ENCODE measurements at places on chromosomes 6 and 20.

DNA sequence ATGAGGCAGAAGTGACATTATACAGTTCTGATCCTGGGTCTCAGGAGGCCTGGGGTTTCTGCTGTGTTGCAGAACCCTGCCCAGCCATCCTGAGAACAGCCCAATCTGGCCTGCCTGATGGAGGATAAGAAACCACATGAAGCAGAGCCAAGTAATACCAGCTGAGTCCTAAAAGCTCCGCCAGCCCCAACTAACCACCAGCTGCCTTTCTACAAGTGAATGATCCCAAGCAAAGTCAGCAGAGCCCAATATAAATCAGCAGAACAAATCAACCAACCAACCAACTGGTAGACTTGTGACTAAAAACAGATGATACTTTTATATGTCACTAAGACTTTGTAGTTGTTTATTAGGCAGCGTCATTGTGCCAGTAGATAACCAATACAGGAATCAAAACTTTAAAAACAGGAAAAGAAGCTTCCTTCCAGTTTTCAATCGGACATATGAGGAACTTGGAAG, 52.1 kb downstream of the SNX5 start:
- DNase-seq = no peak

DNA sequence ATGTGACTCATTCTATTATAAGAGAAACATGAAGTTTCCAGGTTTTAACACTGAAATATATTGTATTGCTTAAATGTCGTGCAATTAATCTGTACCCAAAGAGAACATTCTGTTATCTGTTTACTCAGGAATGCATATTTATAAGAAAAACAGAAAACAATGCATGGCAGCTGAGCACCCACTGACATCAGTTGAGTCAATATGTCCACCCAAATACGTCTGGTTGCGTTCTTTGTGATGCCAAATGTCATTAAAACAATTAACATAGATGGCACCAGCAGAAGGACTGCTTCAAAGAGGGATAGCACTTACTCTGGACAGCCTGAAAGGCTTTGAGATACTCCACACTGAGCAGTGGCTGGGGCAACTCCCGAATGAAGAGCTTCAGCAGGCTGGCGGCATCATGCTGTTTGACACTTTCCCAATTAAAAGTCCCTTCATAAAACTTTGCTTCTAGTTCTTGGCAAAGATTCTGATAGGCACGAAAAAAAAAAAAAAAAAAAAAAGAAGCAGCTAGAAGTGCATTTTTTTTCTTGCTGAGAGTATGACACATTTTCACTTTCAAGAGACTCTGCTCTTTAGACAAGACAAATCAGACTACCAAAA, 102.3 kb downstream of the ARHGAP18 start:
- DNase-seq = no peak

- no peak for DNase-seq
These were observed 17.5 kb upstream of the PANK2 start for GRCh38 chr20:3871550-3872265.

DNA sequence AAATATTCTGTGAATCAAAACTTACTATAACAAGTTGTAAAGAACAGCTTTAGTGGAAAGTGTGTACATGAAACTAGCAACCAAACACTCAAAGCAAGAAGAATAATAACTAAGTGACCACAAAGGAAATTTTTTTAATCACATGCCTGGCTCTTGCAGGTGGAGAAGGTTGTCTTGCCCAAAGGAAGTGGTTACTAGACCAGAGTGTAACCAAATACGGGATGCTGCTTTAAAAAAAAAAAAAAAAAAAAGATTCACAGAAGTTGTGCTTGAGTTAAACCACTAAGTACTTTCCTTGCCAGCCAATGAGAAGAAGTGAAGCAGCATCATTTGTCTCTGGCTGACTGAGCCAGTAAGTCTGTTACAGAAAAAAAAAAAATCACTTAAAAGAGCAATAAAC, 19.1 kb upstream of the HLA-DQB1 start:
- DNase-seq = peak; percentile 45

DNA sequence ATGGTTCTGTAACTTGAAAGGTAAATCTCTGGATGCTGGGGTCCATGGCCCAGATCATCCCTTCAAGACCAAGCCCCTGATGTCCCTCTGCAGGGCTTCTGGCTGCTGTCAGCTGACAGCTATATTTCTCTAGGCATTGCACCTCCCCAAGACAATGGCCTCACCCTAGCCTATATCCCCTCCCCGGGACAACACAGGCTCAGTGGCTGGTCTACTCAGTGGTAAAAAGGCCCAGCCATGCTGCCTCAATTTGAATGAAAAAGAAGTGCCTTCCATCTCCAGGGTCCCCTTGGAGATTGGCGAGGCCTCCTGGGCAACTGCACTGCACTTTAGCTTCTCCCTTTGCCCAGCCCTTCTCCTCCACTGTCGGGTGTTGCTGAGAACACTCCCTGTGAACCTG, 602.8 kb downstream of the CDH26 start:
- no peak for DNase-seq

- DNase-seq = no peak
These were observed 13.0 kb downstream of the GNAS-AS1 start for GRCh38 chr20:58837717-58838116.

- DNase-seq = no peak
These were observed 60.1 kb upstream of the SPDEF start for GRCh38 chr6:34616227-34616585.

GRCh38 chr6:111119571-111120329, 32.4 kb downstream of the SLC16A10 start:
- DNase-seq = no peak

GRCh38 chr6:5025911-5026819, 22.3 kb upstream of the RPP40 start:
- no peak for DNase-seq

DNA sequence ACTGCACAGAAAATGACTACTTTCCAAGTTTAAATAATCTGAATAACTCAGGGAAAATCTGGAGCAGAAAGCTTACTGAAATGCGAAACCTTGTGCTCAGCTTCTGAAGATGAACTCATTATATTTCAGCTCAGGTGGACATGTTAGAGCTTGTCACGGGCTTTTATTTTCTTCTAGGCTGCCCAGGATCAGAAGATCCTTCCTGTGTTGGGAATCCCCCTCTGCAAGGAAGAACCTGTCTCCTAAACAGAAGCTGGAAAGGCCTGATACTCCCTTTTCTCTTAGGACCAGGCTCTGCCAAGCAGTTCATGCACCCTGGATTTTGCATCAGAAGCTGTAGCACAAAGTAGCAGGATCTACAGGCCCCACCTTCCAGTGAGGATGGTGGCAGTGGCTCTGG, 5.1 kb upstream of the SLC2A12 start:
- no peak for DNase-seq

- no peak for DNase-seq
These were observed at the start of gene WFDC10A for GRCh38 chr20:45629496-45630100. Gene WFDC10A (plus strand): TSS chr20:45629739. CDS start chr20:45629814, 75 bp downstream.

GRCh38 chr6:36104836-36105235, 25.5 kb upstream of the MAPK13 start:
- DNase-seq = no peak

DNA sequence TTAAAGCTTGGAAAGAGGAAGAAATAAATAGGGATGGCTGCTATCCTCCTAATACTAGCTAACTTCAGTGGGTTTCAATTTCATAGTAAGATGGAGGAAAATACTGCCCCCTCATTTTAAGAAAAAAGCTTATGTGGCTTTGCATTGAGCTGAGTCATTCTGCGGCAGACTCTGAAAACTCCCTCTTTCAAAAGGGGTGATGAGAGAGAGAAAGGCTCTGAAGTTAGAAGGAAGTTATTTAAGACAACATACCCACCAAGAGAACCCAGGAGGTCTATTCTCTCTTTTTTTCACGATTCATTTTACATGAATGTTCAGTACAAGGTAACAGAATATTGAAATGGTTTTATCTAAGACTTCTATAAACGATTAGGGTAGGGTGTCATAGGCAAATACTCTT, 4.5 kb downstream of the PRDM13 start:
- no peak for DNase-seq

- DNase-seq = no peak
These were observed 644 bp downstream of the MAD2L1BP start for GRCh38 chr6:43636308-43636659.

- no peak for DNase-seq
These were observed 164.0 kb downstream of the MRPL14 start for GRCh38 chr6:43963203-43963602.

GRCh38 chr20:17172836-17173516, 53.9 kb upstream of the PCSK2 start:
- DNase-seq = no peak

DNA sequence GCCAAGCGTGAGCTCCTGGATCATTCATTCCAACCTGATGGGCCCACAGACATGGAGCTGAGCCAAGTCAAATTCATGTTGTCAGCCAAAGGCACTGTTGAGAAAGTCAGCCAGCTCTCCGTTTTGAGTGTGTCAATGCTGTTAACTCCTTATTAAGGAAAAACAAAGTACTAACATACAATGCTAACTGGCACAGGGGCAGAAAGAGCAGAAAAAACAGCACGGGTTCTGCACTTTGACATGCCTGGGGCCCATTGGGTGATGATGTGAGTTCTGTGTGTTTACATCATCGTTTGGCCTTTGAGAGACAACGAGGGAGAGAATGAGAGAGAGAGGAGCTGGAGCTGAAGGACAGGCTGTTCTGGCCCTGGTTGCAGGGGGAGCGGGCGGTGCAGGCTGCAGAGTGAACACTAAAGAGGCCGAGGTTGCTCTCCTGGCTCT, 85.9 kb downstream of the SMOC2 start:
- no peak for DNase-seq

GRCh38 chr6:20840675-20841074, 306.4 kb downstream of the CDKAL1 start:
- DNase-seq = no peak

GRCh38 chr6:87944541-87944954, 103.1 kb upstream of the SPACA1 start:
- DNase-seq = no peak

DNA sequence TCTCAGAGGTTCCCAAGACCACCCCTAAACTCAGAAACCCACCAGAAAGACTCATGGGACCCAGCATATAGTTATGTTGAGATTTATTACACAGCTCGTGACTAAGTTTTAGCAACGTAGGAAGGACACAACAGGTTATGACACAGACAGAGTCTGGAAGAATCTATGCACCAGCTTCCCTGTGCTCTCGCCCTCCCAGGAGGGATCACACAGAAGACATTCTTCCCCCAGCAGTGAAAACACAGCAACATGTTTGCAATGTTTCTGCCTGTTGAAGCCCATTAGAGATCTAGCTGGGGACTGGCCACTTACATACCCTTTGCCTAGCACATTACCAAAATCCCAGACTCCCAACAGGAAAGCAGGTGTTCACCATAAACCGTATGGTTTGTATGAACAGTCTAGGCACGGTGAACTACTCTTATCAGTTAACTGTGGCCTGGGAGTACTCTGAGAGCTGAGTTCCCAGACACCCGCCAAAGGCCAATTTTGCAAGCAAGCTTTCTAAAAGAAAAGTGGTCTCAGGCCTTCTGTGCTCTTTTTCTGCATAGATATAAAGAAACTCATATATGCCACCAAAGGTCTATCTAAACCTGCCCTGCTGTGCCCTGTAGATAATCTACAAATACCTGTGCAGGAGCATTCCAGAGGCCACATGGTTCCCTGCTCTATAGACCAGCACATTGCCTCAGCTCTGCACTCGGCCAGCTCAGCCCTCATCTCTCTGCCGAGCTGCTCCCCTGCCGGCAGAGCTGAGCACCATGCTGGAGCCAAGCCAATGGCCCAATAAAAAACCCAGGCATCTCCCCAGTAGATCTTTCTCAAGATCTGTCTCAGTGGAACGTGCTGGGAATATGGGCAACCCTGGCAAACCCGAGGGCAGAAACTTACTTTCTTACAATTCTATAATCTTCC, 69.6 kb upstream of the SMIM28 start:
- DNase-seq = no peak

DNA sequence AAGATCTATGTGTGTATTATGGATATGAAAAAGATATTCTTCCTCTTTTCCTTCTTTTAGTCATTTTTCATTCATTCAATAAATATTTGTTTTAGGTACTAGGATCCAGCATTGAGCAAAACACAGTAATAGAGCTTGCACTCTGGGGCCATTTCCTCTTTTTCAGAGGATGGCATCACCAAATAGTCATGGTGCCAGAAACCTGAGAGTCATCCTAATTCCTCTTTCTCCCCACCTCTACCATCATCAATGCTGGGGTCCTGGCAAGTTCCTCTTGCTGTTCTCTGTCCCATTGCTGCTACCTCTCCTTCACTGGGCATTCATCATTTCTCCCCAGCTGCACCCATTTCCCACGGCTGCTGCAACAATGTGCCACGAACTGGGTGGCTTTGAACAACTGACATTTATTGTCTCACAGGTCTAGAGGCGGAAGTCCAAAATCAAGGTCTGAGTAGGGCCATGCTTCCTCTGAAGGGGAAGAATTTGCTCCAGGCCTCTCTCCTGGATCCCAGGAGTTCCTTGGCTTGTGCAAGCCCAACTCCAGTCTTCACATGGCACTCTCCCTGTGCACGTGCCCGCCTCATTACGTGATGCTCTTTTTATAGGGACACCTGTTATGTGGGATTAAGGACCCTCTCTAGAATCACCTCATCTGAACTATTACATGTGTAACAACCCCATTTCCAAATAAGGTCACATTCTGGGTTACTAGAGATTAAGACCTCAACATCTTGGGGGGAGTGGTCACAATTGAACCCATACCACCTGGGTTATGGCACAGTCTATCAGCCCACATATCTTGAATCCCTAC, 9.5 kb upstream of the IGF2R start:
- no peak for DNase-seq

GRCh38 chr6:106244931-106245330, 80.6 kb downstream of the ATG5 start:
- DNase-seq = no peak

DNA sequence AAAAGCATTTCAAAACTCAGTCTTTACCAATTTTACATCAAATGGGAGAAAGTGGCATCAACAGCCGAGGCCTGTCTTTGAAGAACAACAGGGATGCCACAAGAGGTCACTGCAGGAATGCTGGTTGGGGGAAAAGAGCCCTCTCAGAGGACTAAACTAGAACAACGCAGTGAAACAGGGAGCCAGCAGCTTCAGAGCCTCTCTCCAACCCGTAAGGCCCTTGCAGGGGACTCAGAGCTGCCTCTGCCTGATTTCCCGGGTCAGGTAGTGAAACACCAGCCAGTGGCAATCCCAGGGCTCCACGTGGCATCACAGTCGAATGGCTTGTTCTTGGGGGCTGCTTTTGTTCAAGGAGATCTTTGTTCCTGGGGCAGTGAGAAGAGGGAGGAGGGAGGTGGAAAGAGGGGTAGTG, 55.0 kb upstream of the KCNK16 start:
- no peak for DNase-seq

- DNase-seq = no peak
These were observed 25.3 kb downstream of the SERAC1 start for GRCh38 chr6:158142789-158143188.

GRCh38 chr20:49698477-49698876, 15.2 kb downstream of the B4GALT5 start:
- DNase-seq = no peak

GRCh38 chr6:135117413-135117968, 62.9 kb upstream of the HBS1L start:
- DNase-seq = peak; percentile 19

DNA sequence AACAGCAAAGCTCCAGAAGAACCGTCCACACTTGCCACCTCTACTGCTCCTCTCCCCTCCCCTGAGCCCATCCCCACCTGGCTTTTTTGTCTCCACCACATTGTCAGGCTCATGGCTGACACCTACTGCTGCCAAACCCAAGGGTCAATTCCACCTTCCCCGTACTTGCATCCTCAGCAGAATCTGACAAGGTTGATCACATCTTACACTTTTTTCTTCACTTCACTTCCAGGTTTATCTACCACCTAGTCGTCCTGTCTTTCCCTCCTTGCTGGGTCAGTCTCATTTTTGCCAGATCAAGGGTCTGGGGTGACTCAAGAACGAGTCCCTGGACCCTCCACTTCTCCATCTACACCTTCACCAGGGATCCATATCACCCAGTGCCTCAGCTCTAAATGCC, 3.1 kb downstream of the AURKA start:
- DNase-seq = no peak

Measured in activated T-helper 2 cell treated with anti-CD3 and anti-CD28 coated beads, Interferon-gamma antibody, Interleukin-2, Interleukin-4, amounts not matched to agents 10 μg/mL and 5 μg/mL and 100 μg/mL, durations not matched to agents 14 hours and 24 hours and 36 hours (primary cell).